Fibroblast of skin of abdomen (primary cell): ENCODE measurements at places on chromosomes 7 and 10.
A peak's percentile ranks its signal among the peaks of the same experiment; 100 is the strongest.

DNA sequence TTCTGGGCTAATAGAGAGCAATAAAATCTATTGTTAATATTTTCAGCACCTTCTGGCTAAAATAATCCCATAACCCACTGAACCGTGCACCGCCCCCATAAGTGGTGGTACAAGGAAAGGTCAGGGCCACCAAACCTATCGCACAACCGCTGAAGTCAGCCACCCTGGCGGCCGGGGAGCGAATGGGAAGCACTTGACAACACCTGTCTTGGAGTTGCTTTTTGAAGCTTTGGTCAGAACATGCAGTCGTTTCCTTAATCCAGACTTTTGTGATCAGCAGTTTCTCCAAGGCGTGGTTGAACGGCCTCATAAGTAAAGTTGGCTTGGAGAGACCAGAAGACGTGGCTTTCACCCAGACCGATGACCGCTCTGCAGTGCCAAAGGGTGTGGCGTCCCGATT is 97.4 kb downstream of the DNAJB6 start:
- no peak for DNase-seq

- no peak for DNase-seq
These were observed 8.6 kb downstream of the MUC3A start for GRCh38 chr7:100957832-100958421.

- no peak for DNase-seq
These were observed 66.9 kb downstream of the STK17A start for GRCh38 chr7:43649755-43650274.

DNA sequence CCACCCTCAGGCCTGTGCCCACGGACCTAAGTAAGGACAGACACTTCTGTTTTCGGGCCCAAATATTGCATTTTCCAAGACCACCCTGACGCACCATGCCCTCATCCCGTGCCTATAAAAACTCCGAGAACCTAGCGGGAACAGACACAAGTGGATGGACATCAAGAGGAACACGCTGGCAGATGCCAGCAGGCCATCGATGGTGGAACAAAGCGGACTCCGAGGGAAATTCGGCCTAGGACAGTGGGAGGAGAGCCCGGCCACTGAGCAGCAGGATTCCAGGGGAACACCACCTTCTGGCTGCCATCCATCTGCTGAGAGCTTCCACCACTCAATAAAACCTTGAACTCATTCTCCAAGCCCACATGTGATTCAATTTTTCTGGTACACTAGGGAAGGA is 243.6 kb upstream of the ZWINT start:
- DNase-seq, result no peak

- no peak for DNase-seq
These were observed 46.1 kb downstream of the EPHB4 start for GRCh38 chr7:100781255-100781654.

DNA sequence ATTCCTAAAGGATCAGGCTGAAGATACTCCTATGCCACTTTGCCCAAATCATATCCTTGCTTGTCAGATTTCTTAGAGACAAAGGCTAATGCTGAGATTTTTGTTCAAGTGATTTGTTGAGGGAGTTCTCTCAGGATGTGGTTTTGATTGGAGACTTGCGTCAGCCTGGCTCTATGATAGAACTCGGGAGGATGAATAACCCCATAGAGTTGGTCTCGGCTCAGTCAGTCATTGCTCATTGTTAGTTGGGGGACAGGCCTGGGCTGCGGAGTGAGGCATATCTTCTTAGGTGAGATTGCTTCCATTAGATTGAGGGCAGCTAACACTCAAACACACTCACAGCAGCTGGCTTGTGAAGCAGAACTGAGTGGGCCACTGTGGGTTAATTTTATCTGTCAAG is 203.4 kb downstream of the KIF20B start:
- no peak for DNase-seq

DNA sequence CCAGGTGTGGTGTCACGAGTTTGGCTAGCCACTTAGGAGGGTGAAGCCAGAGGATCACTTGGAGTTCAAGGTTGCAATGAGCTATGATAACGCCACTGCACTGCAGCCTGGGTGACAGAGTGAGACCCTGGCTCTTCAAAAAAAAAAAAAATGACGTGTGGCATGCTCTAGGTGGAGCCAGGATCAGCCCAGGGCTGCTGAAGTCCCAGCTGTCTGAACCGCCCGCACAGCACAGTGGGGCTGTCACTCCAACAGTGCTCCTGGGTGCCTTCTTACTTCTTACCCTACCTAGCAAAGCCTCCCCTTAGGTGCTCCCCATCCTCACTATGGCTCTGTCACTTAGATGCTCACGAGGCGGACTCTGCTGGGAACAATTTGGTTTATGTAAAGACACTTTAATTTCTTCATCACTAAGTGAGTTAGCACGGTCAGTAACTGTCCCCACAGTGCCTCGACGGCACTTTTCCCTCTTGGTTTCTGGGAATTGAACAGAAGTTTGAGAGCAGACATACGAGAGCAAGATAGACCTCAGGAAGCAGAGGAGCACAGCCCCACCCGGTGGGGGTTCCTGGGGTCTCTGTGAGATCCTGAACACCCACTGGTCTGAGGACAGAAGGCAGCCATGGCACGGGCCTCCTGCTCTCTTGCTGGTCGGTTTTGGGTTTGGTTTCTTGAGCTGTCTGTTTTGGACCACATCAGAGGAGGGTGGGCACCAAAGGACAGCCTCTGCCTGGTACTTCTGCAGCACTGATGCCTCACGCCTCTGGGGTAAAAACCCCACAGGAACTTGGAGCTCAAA is 66.2 kb upstream of the BTBD16 start:
- no peak for DNase-seq

- DNase-seq, result peak; percentile 62
These were observed 78.7 kb upstream of the C1GALT1 start for GRCh38 chr7:7103343-7104313.
